ENCODE measurements at places on chromosomes 7 and 10.

- no peak for DNase-seq
These were observed 21.0 kb upstream of the RALA start for GRCh38 chr7:39602351-39602750.

DNA sequence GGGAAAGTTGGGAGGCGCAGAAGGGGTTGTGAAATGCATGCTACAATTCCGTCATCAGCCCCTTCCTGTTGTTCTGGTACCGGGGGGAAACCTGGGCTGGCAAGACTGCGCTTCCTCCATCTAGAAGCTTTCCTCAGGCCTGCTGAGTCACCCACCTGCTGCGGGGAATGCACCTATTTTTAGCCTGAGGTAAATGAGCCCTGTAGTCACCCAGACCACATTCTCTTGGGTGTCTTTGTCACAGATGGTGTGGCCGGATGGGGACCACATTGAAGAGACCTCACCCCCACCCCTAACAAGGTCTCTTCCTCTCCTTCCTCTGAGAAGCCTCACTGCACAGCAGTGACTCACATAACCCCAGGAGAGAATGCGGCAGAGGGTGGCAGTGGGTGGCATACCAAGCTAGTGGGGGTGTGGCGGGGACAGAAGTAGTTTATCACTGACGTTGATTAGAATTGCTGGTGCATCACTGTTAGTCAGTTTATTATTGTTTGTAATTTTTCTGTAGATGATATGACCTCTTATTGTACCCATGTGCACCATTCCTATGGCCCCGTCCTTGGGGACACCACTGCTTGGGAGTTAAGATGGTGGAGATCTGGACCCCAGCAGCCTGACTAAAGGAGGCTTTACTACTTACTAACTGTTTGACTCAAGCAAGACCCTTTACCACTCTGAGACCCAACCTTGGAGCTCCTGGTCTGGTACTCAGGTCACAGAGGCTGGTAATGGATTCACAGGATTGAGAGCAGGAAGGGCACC lies 83.0 kb upstream of the DUSP5 start:
- DNase-seq: peak; percentile 96

- no peak for DNase-seq
These were observed 253.5 kb downstream of the MAGI2 start for GRCh38 chr7:79199961-79200360.

DNA sequence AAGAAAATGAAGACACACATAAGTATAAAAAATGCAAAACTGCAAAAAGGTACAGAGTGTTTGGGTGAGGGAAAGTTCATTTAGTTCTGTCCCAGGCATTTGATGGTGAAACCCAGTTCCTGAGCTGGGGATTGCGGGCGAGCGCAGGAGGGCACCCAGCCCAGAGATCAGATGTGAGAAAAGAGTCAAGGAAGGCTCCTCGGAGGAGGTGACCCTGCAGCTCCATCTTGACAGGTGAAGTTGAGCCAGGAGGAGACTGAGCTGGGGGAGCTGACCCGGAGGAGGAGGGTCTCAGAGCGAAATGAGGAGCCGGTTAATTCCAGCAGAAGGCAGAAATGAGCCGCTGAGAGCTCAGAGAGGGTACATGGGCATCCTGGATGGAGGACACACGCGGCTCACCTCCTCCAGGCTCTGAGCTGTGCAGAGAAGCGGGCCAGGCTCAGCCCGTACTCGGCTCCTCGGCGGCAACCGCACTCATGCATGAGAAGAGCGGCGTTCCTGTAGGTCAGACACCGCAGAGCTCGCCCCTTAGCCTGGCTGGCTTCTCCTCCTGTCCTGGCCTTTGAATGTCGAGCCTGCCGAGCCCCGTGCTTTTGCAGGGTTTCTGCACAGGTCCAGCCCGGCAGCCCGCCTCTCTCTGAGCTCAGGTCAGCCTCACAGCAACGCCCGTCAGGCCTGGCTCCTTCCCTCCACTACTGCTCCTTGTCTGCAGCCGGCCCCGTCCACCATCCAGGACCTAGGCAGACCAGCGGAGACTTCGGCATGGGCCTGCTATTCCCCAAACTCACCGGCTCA lies 9.5 kb upstream of the RAMP3 start:
- no peak for DNase-seq

DNA sequence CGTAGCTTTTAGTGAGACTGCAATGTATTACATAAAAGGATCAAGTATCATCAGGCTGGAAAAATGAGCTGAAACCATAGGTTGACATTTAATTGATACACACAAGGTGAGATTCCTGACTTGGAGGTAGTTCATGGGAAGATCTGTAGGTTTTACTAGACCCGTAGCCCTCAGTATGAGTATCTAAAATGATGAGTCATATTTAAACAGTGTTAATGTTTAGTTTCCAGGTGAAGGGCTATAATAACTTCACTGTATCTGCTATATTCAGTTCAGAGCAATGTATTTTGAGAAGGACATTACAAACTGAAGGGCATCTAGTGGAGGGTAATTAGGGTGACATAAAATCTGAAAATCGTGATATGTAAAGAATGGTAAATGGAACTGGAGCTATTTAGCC lies 35.0 kb downstream of the ENTPD1 start:
- DNase-seq: peak; percentile 34

- DNase-seq: peak; percentile 56
These were observed 118.7 kb downstream of the RALA start for GRCh38 chr7:39741942-39742623.

- no peak for DNase-seq
These were observed 144.8 kb downstream of the MYOF start for GRCh38 chr10:93337309-93337721.

DNA sequence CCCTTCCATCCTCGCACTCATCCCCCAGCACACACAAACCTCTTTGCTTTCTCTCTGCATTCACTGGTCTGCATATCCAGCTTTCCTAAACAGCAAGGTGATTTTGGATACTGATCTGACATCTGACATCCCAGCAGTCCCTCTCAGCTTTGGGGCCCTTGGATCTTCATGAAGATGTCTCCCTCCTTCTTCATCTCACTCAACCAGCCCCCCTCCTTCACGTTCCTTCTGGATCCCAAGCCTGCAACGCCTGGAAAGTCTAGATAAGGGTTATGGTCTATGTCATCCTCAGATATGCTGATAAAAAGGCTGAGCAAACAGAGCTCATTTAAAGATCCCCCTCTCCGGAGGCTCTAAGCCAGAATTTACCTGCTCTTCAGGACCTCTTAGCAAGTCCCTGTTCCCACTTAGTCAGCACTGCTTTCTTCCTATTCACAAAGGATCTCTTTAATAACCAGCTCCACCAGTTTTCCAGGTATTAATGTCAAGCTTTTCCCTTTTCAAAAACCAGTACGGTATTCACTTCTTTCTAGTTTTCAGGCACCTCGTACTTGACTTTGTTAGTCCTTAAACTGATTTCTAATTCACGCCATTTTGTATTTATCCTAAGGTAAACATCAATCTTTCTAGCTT lies 38.9 kb downstream of the CREB3L2 start:
- DNase-seq: no peak

DNA sequence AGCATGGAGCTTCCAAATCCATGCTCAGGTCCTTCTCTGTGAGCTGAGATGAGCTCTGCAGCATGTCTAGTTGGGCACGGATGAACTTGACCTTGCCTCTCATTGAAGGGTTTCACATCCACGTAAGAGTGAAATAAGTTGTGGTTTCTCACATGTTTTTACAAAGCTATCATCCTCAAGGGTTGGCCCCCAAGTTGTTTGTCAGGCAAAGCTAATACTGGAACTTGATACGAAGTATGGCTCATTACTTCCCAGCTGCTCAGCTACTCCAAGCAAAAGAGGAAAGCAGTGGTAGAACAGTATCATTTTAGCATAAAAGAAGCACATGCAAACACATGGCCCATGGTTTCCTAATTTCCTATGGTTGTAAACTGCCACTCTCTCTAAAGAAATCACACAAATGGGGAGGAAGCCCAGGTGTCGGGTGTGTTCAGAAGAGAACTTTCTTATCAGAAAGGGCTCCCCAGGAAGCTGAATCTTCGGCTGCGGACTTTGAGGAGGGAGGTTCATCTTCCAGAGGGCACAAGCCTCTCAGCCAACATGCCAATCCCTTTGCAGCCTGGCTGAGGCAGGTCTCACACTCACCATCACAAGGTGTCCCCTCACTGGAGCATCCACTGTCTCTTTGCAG lies 45.3 kb downstream of the PDLIM1 start:
- peak; percentile 75 for DNase-seq

DNA sequence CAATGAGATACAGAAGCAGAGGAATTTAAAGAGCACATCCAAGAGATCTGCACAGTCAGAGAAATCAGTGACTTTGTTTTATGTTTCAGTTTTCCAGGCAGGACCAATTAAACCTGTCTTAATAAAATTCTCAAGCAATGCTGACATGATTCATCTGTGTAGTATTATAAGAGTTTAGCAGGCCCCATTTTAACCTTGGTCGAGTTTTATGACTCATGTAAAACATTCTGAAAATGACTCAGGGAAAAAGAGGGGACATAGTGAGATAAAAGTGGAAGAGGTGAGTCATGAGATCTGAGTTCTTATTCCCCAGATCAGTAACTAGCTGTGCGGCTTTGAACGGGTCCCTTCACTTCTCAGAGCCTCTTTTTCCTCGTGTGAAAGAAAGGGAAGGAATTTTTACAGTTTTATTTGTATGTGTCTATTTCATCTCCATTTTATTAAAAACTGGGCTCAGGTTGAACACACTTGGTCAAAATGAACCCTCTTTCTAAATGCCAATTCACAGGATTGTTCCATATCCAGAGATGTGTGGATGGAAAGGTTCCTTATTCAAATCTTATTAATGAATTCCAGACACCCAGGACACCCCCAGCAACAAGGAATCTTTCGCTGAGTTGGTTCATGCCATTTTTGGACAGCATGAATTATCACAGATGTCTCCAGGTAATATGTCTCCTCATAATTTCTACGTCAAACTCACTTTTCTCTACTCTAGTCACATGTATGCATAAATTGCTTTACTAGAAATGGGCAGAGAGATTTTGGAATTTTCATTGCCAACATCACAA lies 143.2 kb downstream of the JAZF1 start:
- DNase-seq: peak; percentile 89

GRCh38 chr7:75729851-75730274 lies 8.9 kb downstream of the HIP1 start:
- peak; percentile 14 for DNase-seq

DNA sequence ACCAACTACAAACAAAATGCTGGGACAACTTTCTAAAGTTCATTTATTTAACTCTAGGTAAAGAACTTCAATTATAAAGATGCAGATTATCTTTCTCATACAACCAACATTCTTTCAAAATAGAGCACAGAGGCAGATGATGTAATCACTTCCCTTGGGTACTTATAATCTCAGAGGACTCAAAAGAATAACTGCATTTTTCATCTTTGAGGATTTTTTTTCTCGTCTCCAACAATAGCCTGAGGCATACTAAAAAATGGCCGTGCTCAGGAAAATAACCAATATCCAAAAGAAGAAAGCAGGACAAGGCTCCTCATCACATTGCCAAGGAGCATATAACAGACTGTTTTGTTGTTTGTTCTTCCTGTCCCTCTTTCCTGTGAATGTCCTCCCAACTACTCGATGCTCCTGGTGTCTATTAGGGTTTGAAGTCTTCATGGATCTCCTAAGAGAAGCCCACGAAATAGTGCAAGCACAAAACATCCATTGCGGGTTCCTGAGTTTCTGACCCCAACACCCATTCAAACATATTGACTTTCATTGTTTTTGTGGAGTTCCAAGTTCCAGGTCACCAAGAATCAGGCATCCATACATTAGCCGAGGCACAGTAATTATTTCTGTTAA lies 182.9 kb downstream of the SORCS1 start:
- DNase-seq: no peak

DNA sequence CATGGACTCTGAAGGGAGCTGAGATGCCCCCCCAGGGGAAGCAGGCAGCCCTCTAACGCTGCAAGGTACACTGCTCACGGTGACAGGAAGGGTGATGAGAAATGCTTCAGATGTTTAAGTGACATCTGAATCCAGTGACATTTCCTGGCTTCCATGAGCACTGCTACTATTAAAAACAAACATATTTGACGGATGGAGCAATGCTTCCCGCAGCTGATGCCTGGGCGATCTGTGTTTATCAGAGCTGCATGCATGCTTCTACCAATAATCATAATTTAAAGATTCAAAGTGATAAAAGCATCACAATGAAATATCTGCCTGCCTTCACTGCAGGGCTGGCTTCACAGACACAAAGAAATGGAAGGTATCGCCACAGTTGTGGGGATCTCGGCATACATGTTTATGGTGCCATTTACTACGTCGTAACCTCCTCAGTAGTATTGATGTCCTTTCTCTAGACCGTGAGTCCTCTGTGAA lies 66.1 kb upstream of the AOAH start:
- no peak for DNase-seq

DNA sequence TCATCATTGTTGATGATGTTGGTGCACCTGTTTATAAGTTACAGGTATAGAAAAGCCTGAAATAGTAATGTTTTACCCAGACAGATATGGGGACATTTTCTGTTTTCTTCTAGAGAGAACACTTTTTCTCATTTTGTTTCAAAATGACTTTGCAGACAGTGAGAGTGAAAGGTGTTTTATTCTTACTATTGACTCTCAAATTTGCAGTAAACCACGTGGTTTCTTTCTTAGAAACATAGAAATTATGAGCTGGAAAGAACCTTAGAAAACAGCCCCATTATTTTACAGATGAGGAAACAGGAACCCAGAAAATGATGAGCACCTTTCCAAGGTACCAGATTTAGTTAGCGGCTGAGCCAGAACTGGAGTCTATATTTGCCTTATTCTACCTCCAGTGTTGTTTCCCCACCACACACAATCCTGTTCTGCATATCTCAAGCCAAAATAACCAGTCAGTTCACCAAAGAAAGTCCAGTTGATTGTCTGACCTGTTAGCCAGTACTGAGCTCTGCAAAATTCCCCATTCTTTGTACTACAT lies 138.9 kb upstream of the AHR start:
- DNase-seq: peak; percentile 82

DNA sequence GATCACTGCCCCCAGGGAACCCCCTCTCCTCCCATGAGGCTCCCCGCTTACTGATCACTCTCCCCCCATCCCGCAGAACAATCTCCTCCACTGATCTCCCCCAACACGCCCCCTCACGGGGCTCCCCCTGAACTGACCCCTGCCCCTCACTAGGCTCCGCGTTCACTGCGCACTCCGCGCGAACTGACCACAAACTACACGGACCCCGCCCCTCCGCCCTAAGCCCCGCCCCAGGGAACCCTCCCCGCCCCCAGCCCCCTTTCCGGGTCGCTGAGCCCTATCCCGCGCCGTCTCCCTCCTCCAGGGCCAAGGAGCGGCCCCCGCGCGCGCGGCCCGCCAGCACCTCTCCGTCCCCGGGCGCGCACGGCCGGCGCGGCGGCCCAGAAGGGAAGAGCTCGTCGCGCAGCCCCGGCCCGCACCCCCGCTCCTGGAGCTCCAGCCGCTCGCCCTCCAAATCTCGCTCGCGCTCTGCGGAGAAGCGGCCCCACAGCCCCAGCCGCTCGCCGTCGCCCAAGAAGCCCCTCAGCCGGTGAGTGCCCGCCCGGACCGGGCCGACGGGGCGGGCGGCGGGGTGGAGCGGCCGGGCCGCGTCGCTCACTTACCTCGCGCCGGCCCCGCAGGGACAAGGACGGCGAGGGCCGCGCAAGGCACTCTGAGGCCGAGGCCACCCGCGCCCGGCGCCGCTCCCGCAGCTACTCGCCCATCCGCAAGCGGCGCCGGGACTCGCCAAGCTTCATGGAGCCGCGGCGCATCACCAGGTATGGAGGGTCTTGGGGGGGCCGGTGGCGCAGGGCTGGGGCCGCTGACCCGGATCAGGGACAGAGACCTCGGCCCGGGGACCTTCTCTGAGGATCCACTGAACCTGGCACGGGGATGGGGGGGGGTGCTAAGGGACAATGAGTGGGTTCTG lies 19.9 kb upstream of the HSPB1 start:
- no peak for DNase-seq

- no peak for DNase-seq
These were observed 84.0 kb upstream of the MYO3A start for GRCh38 chr10:25849988-25850387.
